Keratinocyte (primary cell): ENCODE measurements at places on chromosomes 7 and 10.
A peak's percentile ranks its signal among the peaks of the same experiment; 100 is the strongest.

DNA sequence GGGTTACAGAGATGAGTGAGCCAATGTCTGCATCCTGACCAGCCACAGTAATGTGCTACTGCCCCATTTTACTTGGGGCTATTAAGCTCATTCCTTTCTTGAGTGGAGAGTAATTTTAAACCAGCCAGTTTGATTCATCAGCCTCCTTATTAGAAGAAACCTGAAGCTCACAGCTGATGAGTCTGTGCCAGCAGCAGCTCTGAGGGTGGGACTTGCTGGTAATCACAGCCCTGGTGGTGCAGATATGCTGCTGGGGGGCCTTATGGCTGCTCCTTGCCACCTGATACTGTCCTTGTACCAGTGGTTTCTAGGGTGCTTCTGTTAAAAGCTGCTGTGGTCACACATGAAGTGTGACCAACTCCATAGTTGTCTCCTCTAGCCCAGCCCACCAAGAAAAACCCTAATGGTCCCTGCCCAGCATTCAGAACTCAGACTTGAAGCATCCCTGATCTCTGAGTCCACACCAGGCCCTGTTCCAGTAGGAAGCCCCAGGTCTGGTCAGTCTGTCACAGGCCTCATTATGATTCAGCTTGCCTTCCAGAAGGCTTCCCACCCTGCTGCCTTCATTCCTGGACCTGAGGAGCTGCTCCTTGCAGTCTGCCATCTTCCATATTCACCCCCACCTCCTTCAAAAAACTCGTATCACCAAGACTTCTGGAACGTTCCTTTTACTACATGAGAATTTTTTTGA lies 28.9 kb upstream of the RBM20 start:
- H3K36me3 ChIP-seq = no peaks in the 10 kb centered on the region
- peaks cover 3% of the 10 kb centered on the region for H3K27me3 ChIP-seq
- H3K4me1 ChIP-seq = no peaks in the 10 kb centered on the region
- no peak overlapping the region for H3K4me3 ChIP-seq

DNA sequence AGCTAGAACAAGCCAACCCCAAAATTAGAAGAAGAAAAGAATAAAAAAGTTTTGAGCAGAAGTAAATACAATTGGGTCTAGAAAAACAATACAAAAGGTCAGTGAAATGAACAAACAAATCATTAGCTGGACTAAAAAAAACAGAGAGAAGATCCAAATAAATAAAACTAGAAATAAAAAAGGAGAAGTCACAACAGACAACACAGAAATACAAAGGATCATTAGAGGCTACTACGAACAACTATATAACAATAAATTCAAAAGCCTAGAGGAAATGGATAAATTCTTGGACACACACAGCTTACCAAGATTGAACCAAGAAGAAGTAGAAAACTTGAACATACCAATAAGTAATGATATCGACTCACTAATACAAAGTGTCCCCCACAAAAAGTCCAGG lies 13.4 kb upstream of the ADRA2A start:
- no peaks in the 10 kb centered on the region for H3K4me1 ChIP-seq
- DNase-seq = no peak
- no peak overlapping the region for H3K4me3 ChIP-seq
- no peak overlapping the region for H3K27ac ChIP-seq
- no peaks in the 10 kb centered on the region for H3K27me3 ChIP-seq
- no peaks in the 10 kb centered on the region for H3K36me3 ChIP-seq

DNA sequence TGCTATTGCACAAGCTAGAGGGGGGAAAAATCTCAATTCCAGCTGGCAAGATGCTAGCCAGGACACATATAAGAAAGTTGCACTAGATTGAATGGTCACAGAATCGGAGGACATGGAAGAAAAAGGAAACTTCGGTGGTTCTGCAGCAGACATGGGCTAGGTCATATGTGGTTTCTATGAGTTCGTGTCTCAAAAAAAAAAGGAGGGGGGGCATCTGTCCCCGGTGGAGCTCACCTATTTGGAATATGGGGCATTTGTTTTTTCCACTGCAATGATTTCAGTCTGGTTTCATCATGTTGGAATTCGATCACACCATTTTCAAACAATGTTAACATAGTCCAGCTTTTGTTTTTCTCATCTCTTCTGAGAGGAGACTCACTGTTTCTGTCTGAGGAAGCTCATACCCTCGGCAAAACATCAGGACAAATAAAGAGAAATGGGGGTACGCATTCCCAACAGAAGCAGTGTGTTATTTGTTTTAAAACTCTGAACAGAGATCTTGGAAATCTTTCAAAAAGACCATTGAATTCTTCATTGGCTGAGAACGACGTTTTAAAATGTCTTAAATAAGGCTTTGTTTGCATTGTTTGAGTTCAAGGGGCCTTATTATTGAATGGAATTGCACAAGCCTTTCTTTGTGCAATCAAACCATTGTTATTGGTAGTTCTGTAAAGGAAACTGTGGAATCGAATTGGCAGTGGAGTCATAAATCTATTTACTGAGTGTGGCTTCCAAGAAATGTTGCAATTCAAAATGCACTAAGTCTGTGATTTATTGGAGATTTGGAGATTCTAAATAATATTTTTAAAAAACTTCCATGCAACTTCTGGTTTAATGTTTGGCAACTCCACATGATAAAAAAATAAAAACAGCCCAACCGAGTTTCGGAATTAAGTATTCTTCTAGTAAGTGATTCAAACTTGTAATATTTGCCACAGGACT lies 173.2 kb downstream of the RTKN2 start:
- peaks cover 13% of the 10 kb centered on the region for H3K36me3 ChIP-seq
- no peak overlapping the region for H3K4me3 ChIP-seq
- H3K27me3 ChIP-seq = no peaks in the 10 kb centered on the region
- H3K27ac ChIP-seq = no peak overlapping the region
- DNase-seq = no peak

DNA sequence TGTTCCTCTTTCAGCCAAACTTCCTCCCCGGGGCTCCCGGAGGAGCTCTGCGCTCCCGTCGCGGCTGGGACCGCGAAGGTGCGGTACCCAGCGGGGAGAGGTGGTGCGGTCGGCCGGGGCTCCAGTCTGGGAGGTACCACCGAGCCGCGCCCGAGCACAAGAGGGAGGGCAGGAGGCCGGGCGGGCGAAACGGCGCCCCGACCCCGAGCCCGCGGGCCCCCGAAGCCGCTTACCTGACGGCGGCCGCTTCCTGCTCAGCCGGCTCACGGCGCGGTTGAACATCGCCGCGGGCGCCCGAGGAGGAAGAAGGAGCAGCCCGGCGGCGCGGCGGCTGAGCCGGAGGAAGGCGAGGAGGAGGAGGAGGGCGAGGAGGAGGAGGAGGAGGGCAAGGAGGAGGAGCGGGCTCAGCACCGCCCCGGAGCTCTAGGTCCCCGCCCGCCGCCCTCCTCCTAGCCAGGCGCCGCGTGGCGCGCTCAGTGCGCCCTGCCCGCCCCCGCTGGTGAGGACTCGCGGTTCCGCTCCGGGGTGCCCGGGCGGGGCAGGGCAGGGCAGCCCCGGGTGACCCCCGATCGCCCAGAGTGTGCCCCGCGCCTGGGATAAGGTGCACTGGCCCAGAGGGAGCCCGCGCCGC lies at the start of gene RGS10:
TSS of gene RGS10 (minus strand) at position 363 of the 631 bp plus-strand sequence. CDS start at position 282, 81 bp downstream.
- H3K27ac ChIP-seq = peak within 1 kb of the TSS; percentile 11
- no peaks in the 10 kb centered on the region for H3K27me3 ChIP-seq
- H3K36me3 ChIP-seq = peaks cover 2% of the 10 kb centered on the region
- peak; percentile 41 for DNase-seq

DNA sequence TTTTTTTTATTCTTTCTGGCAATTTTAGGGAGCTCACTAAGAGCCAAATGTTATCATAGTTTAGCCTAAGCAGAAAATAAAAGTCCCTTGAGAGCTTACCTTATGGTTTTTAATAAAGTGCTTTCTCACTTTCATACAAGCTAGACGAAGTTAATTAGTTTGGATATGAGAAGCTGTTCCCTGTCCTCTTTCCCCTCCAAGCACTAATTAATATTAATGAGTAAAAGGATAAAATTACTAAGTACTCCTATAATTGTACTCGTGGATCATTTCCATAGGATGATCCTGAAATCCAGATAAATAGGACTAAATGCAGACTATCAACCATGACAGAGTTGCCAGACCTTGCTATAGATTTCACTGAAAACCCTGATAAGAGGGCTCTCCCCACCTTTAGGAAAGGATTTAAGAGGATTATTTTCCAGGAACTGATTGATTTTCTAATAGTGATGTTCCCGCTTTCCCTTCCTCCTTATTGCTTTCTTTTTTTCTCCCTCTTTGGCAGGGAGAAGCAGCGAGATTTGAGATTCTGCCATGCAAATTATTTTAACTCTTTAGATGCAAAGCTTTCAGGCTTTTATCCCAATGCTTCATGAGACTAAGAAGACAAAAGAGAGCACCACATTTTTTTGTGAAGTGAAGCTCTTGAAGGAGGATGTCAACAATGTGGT lies 58.3 kb upstream of the HECW1 start:
- no peak overlapping the region for H3K4me3 ChIP-seq
- no peaks in the 10 kb centered on the region for H3K4me1 ChIP-seq
- no peak for DNase-seq
- no peaks in the 10 kb centered on the region for H3K36me3 ChIP-seq

- H3K27me3 ChIP-seq = no peaks in the 10 kb centered on the region
- no peaks in the 10 kb centered on the region for H3K36me3 ChIP-seq
- H3K4me3 ChIP-seq = no peak overlapping the region
- DNase-seq = no peak
- H3K4me1 ChIP-seq = no peaks in the 10 kb centered on the region
- H3K27ac ChIP-seq = no peak overlapping the region
Measured at GRCh38 chr7:45593121-45593541, 19.0 kb downstream of the ADCY1 start.

GRCh38 chr7:115037128-115037802 lies 115.4 kb downstream of the MDFIC start:
- DNase-seq = no peak
- H3K4me1 ChIP-seq = no peaks in the 10 kb centered on the region
- H3K27ac ChIP-seq = no peak overlapping the region
- no peak overlapping the region for H3K4me3 ChIP-seq
- H3K27me3 ChIP-seq = no peaks in the 10 kb centered on the region
- no peaks in the 10 kb centered on the region for H3K36me3 ChIP-seq

DNA sequence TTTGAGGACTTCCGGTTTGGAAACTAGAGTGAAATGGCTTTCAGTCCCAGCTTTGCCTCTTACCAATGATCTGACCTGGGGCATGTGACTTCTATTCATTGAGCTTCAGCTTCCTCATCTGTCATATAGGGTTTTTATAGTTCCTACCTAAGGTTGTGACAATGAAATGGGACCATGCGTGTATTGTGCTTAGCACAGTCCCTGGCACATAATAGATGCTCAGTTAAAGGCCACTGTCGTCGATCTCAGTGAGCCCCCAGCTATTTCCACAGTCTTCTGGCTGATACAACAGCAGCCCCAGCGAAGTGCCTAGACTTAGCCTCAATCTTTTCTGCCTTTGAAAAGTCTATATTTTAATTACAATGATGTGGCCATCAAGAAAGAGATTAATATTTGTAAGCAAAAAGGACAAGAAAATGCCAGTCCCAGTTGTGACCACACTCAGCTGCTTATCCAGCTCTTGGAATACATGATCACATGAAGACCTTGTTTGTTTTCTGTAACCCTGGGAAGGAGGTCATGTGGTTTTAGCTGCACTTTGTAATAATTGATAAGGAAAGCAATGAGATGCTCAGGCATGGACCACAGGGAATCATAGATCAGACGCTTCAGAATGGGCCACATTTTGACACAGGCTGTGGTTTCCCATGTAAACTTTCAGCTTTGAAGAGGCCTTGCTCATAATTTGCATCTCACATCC lies 44.6 kb downstream of the VWA2 start:
- H3K36me3 ChIP-seq = no peaks in the 10 kb centered on the region
- H3K4me1 ChIP-seq = peaks cover 9% of the 10 kb centered on the region
- DNase-seq = no peak
- H3K27me3 ChIP-seq = no peaks in the 10 kb centered on the region

GRCh38 chr10:68067029-68067428 lies 8.1 kb downstream of the HERC4 start:
- no peak overlapping the region for H3K27ac ChIP-seq
- H3K36me3 ChIP-seq = peaks cover 7% of the 10 kb centered on the region
- no peaks in the 10 kb centered on the region for H3K27me3 ChIP-seq
- H3K4me3 ChIP-seq = no peak overlapping the region

DNA sequence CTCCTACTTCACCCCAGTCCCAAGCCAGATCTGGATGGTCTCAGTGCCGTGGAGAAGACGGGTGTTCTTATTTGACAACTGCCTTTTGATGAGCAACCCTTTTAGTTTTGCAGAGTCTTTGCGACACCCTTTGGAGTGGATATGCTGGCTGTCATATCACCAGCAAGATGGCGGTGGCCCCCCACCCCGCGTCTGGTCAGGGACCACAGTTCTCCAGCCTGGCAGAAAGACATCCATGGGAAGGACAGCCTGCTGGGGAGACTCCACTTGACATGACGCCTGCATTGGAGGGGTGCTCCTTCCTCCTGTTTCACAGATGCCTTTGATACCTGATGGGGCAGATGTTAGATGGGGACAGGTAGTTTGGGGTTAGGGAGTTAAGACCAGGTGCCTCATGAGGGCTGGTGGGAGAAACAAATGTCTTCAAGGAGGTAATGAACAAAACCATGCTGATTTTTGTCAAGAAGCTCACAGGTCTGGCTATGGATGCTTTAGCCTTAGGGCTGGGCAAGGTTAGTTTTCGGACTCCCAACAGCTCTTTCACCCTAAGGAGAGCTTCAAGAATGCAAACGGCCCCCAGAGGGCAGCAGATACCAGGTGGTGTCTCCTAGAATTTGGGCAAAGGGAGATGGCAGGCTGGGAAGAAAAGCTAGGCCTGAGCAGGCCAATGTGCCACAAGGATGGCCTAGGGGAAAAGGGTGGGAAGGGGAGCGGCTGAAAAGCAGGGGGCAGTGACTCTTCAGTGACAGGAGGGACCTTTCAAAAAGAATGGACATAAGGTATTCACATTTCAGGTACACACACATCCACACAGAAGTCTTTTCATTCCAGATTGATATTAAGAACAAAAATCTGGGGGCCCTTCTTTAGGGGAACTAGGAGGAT lies 95.2 kb downstream of the CLEC2L start:
- H3K36me3 ChIP-seq = peaks cover 34% of the 10 kb centered on the region
- peak; percentile 9 for DNase-seq
- peaks cover 6% of the 10 kb centered on the region for H3K4me1 ChIP-seq
- H3K27me3 ChIP-seq = no peaks in the 10 kb centered on the region
- H3K27ac ChIP-seq = no peak overlapping the region

DNA sequence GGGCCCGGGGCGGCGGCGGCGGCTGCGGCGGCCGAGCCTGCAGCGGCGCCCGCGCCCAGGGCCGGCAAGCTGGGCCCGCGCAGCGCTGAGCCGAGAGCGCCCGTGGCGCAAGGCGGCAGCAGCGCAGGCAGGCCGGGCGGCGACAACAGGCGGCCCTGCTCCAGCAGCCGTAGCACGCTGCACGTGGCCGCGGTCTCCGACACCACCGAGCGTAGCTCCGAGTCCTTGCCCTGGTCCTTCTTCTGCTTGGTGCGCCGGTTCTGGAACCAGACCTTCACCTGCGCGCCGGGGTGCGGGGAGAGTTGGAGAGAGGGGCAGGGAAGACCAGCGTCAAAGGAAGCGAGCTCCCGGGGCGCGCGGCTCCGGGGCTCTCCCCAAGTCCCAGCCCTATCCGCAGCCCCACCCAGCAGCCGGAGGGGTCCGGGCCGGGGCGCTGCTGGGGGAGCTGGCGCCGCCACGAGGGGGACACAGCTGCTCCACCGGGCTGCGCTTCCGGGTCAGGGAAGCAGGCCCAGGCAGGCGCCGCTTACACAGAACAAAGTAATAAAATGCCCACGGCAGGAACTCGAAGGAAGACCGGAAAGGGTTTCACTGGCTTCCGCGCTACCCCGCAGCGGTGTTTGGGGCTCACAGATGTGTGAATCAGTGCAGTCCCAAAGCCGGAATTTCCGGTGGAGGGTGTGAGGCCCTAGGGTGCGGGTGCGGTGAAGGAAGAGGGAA lies 3.6 kb downstream of the VAX1 start:
- peak; percentile 21 for DNase-seq
- peaks cover 2% of the 10 kb centered on the region for H3K4me1 ChIP-seq
- H3K27me3 ChIP-seq = peaks cover 95% of the 10 kb centered on the region
- H3K4me3 ChIP-seq = no peak overlapping the region
- no peak overlapping the region for H3K27ac ChIP-seq
